Activated naive CD4-positive, alpha-beta T cell treated with anti-CD3 and anti-CD28 coated beads for 36 hours (primary cell): ENCODE measurements at places on chromosomes 11 and 22.

DNA sequence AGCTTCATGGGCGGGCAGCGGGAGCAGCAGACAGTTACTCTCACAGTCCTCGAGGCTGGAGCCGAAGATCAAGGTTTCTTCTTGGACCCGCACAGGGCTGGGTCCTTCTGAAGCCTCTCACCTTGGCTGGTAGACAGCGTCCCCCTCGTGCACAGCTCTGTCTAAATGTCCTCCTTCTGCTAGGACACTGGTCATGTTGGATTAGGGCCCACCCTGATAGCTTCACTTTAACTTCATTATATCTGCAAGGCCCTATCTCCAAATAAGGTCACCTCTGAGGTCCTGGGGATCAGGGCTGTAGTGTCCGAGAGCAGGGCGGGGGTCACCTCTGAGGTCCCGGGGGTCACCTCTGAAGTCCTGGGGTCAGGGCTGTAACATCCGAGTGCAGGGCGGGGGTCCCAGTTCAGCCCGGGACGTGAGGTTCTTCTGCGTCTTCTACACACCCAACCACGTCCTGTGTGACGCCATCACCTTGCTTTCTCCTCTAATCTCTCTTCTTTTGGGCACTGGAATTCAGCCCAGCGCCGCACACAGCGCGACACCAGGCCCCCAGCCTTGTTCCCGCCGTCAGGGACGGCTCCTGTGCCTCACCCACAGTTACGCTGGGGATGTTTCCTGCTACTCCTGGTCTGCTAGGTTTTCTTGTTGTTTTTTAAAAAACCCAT is 34.1 kb upstream of the TOLLIP start:
- no peak for DNase-seq

DNA sequence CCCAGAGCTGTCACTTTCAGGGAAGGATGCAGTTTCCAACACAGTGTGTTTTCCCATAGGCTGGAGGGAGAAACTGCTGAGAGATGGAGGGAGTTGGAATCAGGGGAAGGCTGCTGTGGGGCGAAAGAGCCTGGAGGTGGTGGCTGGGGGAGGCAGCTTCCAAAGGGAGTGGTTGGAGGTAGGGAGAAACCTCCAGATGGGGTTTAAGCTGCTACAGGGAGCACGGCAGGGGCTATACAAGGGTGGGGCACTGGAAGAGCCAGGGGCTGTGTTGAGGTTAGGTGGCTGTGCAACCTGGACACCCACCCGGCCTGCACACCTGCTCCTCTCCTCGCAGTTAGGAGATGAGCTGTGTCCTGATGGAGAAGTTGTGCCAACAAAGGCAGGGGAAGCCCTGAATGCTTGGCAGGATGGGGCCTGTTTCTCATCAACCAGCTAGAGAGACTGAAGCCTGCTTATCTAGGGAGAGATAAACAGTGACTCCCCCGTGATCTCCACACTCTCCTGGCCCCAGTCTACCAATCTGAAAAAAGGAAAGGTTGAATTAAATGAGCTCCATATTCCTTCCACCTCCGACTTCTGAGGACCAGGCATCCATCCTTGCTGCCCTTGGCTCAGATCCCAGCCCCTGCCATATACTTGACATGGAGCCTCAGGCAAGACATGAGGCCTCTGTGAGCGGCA is 3.6 kb upstream of the SLCO2B1 start:
- DNase-seq, result no peak

DNA sequence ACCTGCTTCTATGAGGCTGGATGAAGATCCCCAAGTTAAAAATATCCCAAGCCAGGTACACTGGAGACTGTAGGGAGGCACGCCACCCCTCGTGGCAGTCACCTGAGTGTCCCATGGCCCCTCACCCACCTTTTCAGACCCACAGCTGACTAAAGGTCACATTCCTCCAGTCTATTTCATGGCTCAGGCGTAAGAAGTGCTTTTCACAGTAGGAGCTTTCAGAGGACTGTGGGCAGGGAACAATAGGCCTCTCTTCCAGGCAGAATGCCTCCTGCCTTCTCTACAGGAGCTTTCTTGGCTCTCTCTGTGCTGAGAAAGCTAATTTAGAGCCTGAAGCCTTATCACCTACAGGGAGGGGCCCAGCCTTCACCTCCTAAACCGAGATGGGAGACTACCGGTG is 73.8 kb downstream of the C11orf58 start:
- no peak for DNase-seq

- no peak for DNase-seq
Measured at GRCh38 chr11:131109257-131109656, 193.0 kb upstream of the SNX19 start.

DNA sequence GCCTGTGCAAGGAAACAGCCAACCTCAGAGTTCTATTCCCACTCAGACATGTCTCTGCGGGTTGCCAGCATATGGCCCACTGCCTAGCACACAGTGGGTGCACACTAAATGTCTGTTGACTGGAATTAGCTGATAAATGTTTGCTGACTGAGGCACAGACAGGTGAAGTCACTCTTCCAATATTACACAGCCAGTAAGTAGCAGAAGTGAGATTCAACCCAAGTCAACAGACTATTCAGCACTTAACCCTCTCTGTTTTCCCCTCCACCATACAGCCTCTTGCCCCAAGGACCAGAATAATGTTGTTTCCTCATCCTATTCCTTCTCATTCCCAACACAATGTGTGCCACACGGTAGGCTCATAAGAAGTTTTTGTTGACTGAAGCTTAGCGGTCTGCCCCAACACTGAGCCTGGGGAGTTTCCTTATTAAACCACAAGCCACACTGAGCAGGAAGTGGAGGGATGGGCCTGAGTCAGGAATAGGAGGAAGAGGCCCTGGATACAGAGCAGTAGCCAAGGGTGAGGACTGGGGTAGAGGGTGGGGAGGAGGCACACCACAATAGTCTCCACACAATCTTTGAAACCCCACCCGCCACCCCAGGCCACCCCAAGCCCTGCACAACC is 15.7 kb upstream of the IL10RA start:
- peak; percentile 71 for DNase-seq

GRCh38 chr11:41039592-41039991 is 419.9 kb downstream of the LRRC4C start:
- no peak for DNase-seq

DNA sequence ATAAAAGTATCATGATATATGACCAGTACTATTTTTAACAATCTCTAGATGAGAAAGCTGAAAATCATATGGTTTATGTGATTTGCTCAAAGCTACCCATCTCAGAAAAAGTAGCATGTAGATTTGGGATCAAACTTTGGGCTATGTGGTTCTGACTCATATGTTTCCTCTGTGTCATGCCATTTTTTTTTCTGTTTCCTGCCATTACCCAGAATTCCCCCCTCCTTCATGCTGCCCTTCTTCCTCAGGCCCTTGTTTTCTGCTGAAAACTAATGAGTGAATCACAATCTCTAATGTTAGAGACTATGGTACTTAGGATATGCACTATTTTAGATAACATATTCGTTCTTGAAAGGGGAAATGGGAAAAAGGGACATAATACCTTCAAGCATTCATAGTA is 80.7 kb downstream of the JRKL start:
- DNase-seq, result no peak

DNA sequence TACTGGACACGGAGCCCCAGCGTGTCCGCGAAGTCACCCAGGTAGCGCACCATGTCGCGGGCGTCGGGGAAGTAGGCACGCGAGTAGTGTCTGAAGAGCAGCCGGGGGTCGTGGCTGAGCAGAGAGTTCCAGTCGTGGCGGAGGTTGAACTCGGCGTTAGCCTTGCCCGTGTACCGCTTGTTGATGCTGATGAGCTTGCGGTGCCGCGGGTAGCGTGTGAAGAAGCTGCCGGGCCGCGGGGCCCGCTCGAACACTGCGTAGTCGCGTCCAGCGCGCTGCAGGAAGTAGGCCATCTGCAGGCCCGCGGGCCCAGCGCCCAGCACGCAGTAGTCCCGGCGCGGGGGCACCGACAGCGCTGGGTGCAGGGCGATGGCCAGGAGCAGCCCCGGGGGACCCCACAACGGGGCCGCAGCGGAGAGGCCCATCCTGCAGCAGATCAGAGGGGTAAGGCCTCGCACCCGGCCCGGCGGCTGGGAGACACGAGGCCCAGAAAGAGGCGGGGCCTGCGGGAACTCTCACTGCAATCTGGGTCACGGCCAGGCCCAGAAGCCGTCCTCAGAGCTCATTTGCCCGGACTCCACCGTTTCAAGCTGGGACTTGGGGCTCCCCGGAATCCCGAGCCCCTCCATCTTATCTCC is 723 bp downstream of the FOXRED2 start:
- no peak for DNase-seq
